Mucosa of descending colon (tissue), 3 donors: ENCODE measurements at places on chromosomes 6 and 20. TPM values are rescaled to one million over a fixed set of nuclear protein-coding genes. Genes with fewer than 3 reads are reported as not detected.

The CCN2 gene
- 39.7 TPM for total RNA-seq

The FILIP1 gene
- 49.8 TPM for total RNA-seq

The IL17F gene
- not detected for total RNA-seq

The KIF13A gene
- 46.9 TPM for total RNA-seq

The SAMD10 gene
- total RNA-seq = 7.9 TPM

The SMPD2 gene
- 13.4 TPM for total RNA-seq
